Osteoblast (primary cell): ENCODE measurements at places on chromosomes 12 and 14. TPM values are rescaled to one million over a fixed set of nuclear protein-coding genes. Genes with fewer than 3 reads are reported as not detected.

GRCh38 chr12:90163975-90164374 lies 455.3 kb upstream of the ATP2B1 start:
- H3K27me3 ChIP-seq: no peaks in the 10 kb centered on the region
- H3K4me1 ChIP-seq: no peaks in the 10 kb centered on the region
- H3K36me3 ChIP-seq: no peaks in the 10 kb centered on the region
- DNase-seq: no peak

The GPR65 gene
- under 0.01 TPM in 2 replicates for total RNA-seq

GRCh38 chr12:8697120-8697475 lies 693 bp upstream of the RIMKLB start:
- DNase-seq: no peak
- H3K36me3 ChIP-seq: peaks cover 5% of the 10 kb centered on the region
- H3K27me3 ChIP-seq: no peaks in the 10 kb centered on the region
- H3K4me3 ChIP-seq: peak overlapping the region; percentile 92
- peak overlapping the region; percentile 39 for H3K27ac ChIP-seq

GRCh38 chr14:99779751-99780150 lies 13.5 kb upstream of the EML1 start:
- peaks cover 10% of the 10 kb centered on the region for H3K4me1 ChIP-seq
- H3K36me3 ChIP-seq: no peaks in the 10 kb centered on the region
- no peaks in the 10 kb centered on the region for H3K27me3 ChIP-seq

The PLEKHH1 gene
- total RNA-seq: 0.59 and 1.1 TPM in 2 replicates

DNA sequence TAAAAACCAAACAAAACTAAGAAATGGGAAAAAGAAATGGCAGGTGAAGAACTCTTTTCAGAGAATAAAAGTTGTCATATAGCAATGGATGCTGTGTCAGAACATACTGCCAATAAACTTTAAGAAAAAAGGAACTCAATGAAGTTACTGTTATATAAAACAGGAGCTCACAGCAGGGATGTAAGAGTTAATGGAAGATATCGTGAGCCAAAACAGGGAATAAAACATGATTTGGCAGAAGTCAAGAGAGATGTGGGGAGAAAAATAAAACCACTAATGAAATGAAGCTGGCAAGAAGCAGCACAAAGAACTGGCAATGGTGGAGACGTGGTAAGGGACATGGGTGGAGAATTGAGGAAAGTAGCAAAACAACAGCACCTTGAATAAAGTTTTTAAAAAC lies 61.0 kb downstream of the TAOK3 start:
- no peak for DNase-seq
- no peak overlapping the region for H3K4me3 ChIP-seq
- H3K36me3 ChIP-seq: no peaks in the 10 kb centered on the region
- H3K27ac ChIP-seq: peak overlapping the region; percentile 15
- no peaks in the 10 kb centered on the region for H3K27me3 ChIP-seq

The CBLN3 gene
- 3.5 and 4.0 TPM in 2 replicates for total RNA-seq

The LRRC9 gene
- total RNA-seq: not detected in 2 replicates

DNA sequence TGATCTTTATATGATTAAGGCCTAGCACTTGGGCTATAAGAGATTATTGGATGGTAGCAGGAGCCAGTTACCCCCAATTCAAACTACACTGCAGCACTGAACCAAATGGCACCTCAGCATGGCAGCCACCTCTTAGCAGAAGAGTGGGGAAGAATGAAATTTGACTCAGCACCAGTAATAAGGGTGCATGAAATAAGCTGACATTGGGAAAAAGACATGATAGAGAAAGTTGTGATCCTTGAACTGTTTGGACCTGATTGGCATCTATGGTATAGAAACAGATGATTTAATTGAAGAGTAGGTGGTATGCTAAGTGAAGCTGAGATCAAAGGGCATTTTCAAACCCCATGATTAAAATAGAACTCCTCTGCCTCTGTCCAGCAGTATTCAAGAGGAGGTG lies 389.5 kb downstream of the FOXG1 start:
- no peaks in the 10 kb centered on the region for H3K27me3 ChIP-seq
- H3K36me3 ChIP-seq: no peaks in the 10 kb centered on the region
- H3K4me3 ChIP-seq: no peak overlapping the region
- H3K27ac ChIP-seq: no peak overlapping the region
- no peak for DNase-seq

DNA sequence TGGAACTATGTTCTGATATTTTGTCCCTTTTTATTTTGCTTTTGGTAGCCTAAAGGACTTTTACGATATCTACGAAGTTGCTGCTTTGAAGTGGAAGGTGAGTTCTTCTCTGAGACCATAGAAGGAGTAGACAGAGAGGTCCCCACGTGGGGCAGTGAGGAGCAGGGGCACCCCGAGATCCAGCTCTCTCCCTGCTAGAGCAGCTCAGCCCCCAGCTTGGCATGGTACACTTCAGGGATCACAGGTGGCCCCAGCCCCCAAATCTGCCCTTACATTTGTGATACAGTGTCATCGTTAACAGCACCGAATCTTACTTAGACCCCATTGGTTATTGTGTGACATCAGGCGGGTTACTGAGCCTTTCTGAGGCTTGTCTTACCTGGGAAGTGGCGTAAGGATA lies 56.8 kb downstream of the SLC8B1 start:
- no peaks in the 10 kb centered on the region for H3K27me3 ChIP-seq
- no peak for DNase-seq
- H3K27ac ChIP-seq: no peak overlapping the region
- H3K36me3 ChIP-seq: peaks cover 38% of the 10 kb centered on the region

The SLC10A1 gene
- not detected in 2 replicates for total RNA-seq

GRCh38 chr14:68987653-68988036 lies 8.5 kb upstream of the ACTN1 start:
- no peaks in the 10 kb centered on the region for H3K36me3 ChIP-seq
- H3K27me3 ChIP-seq: no peaks in the 10 kb centered on the region
- peaks cover 9% of the 10 kb centered on the region for H3K4me1 ChIP-seq
- H3K27ac ChIP-seq: no peak overlapping the region

GRCh38 chr12:34405286-34406227 lies 383.3 kb downstream of the ALG10 start:
- no peaks in the 10 kb centered on the region for H3K27me3 ChIP-seq
- no peak overlapping the region for H3K27ac ChIP-seq
- no peaks in the 10 kb centered on the region for H3K36me3 ChIP-seq
- H3K4me1 ChIP-seq: no peaks in the 10 kb centered on the region
- no peak overlapping the region for H3K4me3 ChIP-seq
- DNase-seq: peak; percentile 37

DNA sequence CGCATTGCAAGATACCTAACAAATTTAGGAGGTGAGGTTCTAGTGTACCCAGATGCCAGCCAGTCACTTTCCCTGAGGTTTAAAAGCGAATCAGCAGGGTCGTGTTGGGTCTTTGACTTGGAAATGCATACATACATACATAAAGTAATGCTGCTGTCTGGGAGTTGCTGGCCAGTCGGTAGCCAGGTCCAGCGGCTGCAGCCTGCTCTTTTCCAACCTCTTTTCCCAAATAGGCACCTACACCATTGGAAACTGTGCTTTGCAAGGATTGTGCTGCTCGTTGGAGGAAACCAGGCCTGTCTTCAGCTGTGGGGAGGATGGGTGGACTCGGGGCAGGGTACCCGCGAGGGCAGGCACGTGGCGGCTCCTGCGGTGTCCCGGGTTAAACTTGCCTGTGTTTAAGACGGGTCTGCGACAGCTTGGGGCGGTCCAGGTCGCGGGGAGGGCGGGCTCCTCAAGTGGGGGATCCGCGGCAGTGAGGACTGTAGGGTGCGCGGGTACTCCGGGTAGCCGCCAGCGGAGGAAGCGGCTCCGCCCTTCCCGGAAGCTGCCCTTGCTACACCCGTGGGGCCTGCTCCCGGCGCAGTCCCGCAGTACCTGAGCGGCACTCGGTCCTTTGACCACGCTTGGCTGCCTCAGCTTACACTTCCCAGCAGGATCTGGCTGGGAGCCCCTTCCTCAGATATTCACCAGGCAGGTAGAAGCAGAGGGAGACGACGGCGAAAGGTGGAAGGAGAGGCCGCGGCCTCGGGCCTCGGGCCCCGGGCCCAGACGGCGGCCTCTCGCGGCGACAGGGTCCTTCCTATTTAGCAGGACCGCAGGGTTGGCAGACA lies 2.7 kb downstream of the TTC6 start:
- H3K4me1 ChIP-seq: no peaks in the 10 kb centered on the region
- no peaks in the 10 kb centered on the region for H3K36me3 ChIP-seq
- H3K4me3 ChIP-seq: no peak overlapping the region

The ACSM4 gene
- total RNA-seq: not detected in 2 replicates

- H3K27ac ChIP-seq: no peak overlapping the region
- H3K4me3 ChIP-seq: no peak overlapping the region
- H3K27me3 ChIP-seq: no peaks in the 10 kb centered on the region
- no peaks in the 10 kb centered on the region for H3K36me3 ChIP-seq
Measured at GRCh38 chr12:92065639-92066038, 80.0 kb downstream of the BTG1 start.

The STXBP6 gene
- total RNA-seq: 2.9 and 5.8 TPM in 2 replicates

DNA sequence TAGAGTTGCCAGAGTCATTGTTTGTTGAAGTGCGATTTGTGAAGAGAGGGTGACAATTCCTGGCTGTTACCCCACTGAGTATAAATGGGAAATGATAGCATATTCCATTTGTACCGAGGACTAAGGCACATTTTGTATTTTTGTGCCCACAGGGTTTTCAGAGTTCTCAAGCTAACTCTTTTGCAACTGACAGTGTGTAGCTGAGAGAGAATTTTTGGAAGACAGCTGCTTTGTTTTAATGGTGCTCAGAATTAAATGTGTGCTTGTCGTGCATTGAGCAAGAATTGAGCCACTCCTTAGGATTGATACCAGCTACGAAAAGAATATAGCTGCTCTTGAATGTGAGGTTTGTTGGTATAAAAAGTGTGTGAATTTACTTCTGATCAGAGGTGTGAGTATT lies 21.7 kb downstream of the ANKRD13A start:
- peaks cover 33% of the 10 kb centered on the region for H3K4me1 ChIP-seq
- no peaks in the 10 kb centered on the region for H3K27me3 ChIP-seq

- H3K27ac ChIP-seq: peak overlapping the region; percentile 99
- DNase-seq: peak; percentile 92
- H3K4me1 ChIP-seq: peaks cover 48% of the 10 kb centered on the region
- H3K36me3 ChIP-seq: no peaks in the 10 kb centered on the region
- H3K4me3 ChIP-seq: peak overlapping the region; percentile 56
- no peaks in the 10 kb centered on the region for H3K27me3 ChIP-seq
Measured at GRCh38 chr14:50001151-50001998, 108.5 kb downstream of the ARF6 start.

The PTPRO gene
- total RNA-seq: under 0.01 and 0.29 TPM in 2 replicates

GRCh38 chr12:53871367-53871766 lies 67.3 kb upstream of the HOXC13 start:
- no peak overlapping the region for H3K27ac ChIP-seq
- no peaks in the 10 kb centered on the region for H3K36me3 ChIP-seq
- H3K4me1 ChIP-seq: peaks cover 7% of the 10 kb centered on the region
- H3K4me3 ChIP-seq: no peak overlapping the region
- peaks cover 26% of the 10 kb centered on the region for H3K27me3 ChIP-seq
- no peak for DNase-seq

The HCAR1 gene
- total RNA-seq: 0.59 and 1.1 TPM in 2 replicates

- no peaks in the 10 kb centered on the region for H3K4me1 ChIP-seq
- no peak overlapping the region for H3K4me3 ChIP-seq
- DNase-seq: no peak
- no peaks in the 10 kb centered on the region for H3K36me3 ChIP-seq
- no peaks in the 10 kb centered on the region for H3K27me3 ChIP-seq
Measured at GRCh38 chr12:80517655-80518054, 73.6 kb downstream of the PTPRQ start.

The LIN7A gene
- 6.5 and 11.5 TPM in 2 replicates for total RNA-seq

DNA sequence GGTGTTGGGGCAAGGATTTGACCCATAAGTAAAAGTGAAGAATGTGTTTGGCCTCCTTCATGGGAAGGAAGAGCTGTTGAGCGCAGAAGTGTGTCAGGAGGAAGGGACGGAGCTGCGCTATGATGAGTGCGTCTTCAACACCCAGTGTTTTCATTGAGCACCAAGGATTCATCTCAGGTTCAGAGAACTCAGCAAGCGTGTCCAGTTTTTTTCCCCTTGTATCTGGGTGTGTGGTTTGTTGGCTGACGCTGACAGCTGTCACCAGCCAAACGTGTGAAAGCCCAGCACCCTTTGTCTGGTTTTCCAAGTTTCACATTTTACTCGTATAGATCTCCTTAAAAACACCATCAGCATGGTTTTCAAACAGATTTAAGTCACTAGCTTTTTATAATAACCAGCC lies 12.3 kb downstream of the EP400 start:
- H3K36me3 ChIP-seq: peaks cover 9% of the 10 kb centered on the region
- H3K4me1 ChIP-seq: peaks cover 17% of the 10 kb centered on the region
- H3K27ac ChIP-seq: no peak overlapping the region
- no peaks in the 10 kb centered on the region for H3K27me3 ChIP-seq
- DNase-seq: no peak

The GYS2 gene
- not detected in 2 replicates for total RNA-seq

DNA sequence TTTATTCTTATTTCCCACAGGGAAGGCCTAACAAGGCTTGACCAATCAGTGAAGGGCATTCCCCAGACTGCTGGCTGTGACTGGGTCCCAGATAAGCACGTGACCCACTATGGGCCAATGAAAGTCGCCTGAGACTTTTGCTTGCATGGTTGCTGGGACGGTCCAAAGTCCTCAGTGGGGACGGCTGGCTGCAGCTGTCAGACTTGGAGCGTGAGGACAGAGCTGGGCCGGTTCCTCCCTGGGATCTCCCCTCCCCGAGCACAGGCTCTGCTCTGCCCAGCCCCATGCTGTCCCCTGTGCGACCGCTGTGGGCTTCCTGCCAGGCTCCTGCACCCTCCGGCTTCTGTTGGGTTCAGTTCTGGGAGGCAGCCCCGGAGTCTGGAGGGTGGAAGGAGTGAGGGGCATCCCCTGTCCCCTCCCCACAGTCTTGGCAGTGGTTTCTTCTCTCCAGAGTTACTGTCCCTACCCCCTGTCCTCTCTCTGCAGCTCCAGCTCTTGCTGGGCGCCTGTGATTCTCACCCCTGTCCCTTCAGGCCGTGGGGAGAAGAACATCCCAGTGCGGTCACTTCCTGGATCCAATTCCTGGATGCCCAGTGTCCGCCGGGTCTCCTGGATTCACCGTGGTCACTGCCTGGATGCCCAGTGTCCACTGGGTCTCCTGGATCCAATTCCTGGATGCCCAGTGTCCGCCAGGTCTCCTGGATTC lies 50.1 kb downstream of the GALNT9 start:
- H3K4me3 ChIP-seq: no peak overlapping the region
- no peaks in the 10 kb centered on the region for H3K36me3 ChIP-seq

- H3K27me3 ChIP-seq: no peaks in the 10 kb centered on the region
- H3K27ac ChIP-seq: peak overlapping the region; percentile 7
- H3K4me1 ChIP-seq: peaks cover under 1% of the 10 kb centered on the region
- peak; percentile 38 for DNase-seq
- H3K36me3 ChIP-seq: no peaks in the 10 kb centered on the region
Measured at GRCh38 chr12:65685514-65685913, 138.8 kb upstream of the HMGA2 start.

GRCh38 chr12:115341442-115341841 lies 657.5 kb upstream of the TBX3 start:
- DNase-seq: peak; percentile 89
- peaks cover 14% of the 10 kb centered on the region for H3K4me1 ChIP-seq
- H3K27me3 ChIP-seq: no peaks in the 10 kb centered on the region
- no peak overlapping the region for H3K4me3 ChIP-seq

GRCh38 chr12:52217223-52217622 lies 15.8 kb upstream of the KRT7 start:
- H3K27ac ChIP-seq: no peak overlapping the region
- no peak overlapping the region for H3K4me3 ChIP-seq
- peak; percentile 39 for DNase-seq
- peaks cover 17% of the 10 kb centered on the region for H3K4me1 ChIP-seq
- no peaks in the 10 kb centered on the region for H3K36me3 ChIP-seq
- H3K27me3 ChIP-seq: no peaks in the 10 kb centered on the region
